ENCODE measurements at places on chromosomes 7 and 10.

- no peaks in the 10 kb centered on the region for H3K36me3 ChIP-seq
- no peak overlapping the region for H3K27ac ChIP-seq
- peaks cover 2% of the 10 kb centered on the region for H3K4me1 ChIP-seq
- no peak for DNase-seq
- no peak overlapping the region for H3K4me3 ChIP-seq
Measured at GRCh38 chr7:142787783-142788182, 17.0 kb downstream of the PRSS2 start.

GRCh38 chr10:35211390-35211789 lies 84.7 kb downstream of the CREM start:
- DNase-seq = no peak
- H3K4me1 ChIP-seq = peaks cover 9% of the 10 kb centered on the region
- H3K36me3 ChIP-seq = peaks cover 7% of the 10 kb centered on the region
- H3K4me3 ChIP-seq = no peak overlapping the region

DNA sequence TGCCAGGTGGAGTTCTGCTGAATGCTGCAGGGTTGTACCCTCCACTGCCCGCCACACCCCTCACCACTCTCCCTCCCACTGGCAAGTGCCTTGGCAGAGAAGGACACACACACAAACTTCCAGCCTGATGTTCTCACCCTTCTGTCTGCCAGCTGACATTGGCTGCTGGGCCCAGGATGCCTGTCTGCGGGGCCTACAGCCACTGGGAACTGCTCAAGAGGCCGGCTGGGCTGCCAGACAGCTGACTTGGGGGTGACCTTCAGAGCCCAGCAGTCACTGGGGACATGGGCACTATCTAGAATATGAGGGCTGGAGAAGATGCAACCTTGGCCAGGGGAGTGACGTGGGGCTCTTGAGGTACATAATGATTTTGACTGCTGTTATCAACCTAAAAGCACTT lies 157.1 kb downstream of the SH3PXD2A start:
- peaks cover 3% of the 10 kb centered on the region for H3K4me1 ChIP-seq
- no peak overlapping the region for H3K4me3 ChIP-seq
- peaks cover 4% of the 10 kb centered on the region for H3K36me3 ChIP-seq
- H3K27me3 ChIP-seq = peaks cover 22% of the 10 kb centered on the region
- H3K27ac ChIP-seq = no peak overlapping the region

DNA sequence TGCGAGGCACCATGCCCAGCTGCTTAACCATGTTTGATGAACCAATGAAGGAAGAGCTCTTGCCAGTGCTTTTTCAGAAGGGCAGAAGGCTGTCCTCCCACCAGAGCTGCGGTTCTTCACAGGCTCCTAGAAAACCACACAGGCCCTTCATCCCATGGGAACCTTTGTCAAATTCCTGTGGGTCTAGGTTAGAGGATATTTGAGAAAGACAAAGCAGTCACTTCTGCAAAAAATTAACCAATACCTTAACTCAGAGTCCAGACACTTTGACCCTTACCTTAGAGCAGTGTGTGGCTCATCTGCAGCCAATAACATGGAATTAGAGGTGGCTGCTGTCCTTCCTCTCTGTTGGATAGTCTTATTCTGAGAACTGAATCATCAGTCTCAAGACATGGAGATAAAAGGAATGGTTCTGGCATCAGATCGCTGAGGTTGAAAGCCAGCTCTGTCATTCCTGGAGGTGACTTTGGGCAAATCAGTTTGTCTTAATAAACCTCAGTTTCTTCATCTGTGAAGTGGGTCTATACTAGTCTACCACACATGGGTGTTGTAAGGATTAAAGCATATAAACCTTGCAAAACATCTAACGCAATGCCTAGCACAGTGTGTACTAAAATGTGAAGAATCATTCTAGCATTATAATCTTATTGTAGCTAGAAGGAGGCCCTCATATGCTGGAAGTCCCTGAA lies 65.1 kb upstream of the PIP4K2A start:
- H3K27me3 ChIP-seq = no peaks in the 10 kb centered on the region
- H3K4me3 ChIP-seq = no peak overlapping the region
- no peak for DNase-seq

- peak; percentile 19 for DNase-seq
- peak within 1 kb of the TSS; percentile 7 for H3K4me3 ChIP-seq
- no peaks in the 10 kb centered on the region for H3K4me1 ChIP-seq
- peaks cover 70% of the 10 kb centered on the region for H3K27me3 ChIP-seq
- no peak within 1 kb of the TSS for H3K27ac ChIP-seq
Measured at GRCh38 chr10:70283445-70284399, at the start of gene NPFFR1. TSS of gene NPFFR1 (minus strand) at chr10:70284004. CDS start at chr10:70283676, 328 bp downstream.

DNA sequence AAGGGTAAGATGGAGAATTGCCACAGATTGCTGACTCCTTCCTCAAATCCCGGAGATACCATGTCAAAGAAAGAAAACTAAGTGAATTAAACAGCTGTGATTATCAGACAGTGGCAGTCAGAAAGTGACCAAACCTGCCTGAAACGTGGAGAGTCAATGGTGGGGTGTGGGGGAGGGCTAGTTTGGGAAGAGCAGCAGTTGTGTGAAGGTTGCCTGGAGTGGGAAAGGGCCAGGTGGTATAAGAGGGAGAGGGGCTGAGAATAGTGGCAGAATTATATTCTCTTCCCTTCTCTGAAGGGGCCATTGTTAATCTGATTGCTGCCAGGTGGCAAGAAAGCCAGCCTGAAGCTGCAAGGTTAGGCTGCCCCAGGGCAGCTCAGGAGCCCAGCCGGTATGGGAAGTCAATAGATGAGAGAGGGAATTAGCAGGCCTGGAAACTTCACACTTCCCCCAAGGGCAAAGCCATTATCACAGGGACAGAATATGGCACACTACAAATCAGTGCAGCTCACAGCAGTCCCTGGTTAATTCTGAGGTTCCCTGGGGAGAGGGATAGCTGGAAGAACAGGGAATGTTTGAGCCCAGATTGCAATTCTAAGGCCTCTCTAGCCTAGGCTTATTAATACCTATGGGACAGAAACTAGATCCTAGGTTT lies 83.9 kb upstream of the ITGB1 start:
- peaks cover 42% of the 10 kb centered on the region for H3K4me1 ChIP-seq
- no peaks in the 10 kb centered on the region for H3K36me3 ChIP-seq
- no peak for DNase-seq
- H3K27ac ChIP-seq = peak overlapping the region; percentile 92

DNA sequence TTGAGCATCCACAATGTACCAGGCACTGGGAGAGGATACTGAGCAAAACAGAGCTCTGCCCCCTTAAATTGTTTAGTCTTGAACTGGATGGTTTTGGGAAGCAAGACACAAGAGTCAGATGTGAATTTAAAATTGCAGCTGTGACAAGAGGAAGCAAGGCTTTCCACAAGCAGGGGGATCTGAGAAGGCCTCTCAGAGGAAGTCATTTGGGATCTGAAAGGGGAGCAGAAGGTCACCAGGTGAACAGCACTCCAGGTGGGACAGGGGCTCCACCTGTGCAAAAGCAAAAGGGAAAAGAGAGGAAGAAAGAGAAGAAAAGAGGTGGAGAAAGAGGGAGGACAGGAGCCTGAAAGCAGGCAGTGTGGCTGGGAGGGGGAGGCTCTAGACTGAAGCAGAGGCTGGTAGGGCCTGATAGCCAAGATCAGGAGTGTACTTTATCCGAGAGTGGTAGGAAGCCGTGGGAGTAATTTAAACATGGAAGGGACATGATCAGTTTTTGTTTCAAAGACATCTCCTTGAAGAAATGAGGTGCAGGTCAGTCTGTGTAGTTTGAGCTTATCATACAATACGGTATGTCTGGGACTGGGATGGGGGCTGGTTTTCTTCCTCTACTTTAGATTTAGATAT lies 76.1 kb upstream of the DUSP5 start:
- no peaks in the 10 kb centered on the region for H3K36me3 ChIP-seq
- H3K4me3 ChIP-seq = no peak overlapping the region
- H3K27me3 ChIP-seq = no peaks in the 10 kb centered on the region
- no peak for DNase-seq
- peak overlapping the region; percentile 25 for H3K27ac ChIP-seq

DNA sequence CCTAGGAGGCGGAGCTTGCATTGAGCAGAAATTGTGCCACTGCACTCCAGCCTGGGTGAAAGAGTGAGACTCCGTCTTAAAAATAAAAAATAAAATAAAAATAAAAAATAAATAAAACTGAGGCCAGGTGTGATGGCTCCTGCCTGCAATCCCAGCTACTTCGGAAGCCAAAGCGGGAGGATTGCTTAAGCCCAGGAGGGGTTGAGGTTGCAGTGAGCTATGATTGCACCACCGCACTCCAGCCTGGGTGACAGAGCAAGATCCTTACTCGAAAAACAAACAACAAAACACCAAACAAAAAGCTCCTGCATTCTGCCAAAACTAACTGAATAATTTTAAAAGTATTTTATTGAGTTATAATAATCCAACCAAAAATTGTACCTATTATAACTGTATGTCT lies 36.2 kb downstream of the AGAP4 start:
- no peak for DNase-seq

GRCh38 chr10:78212060-78212785 lies 178.6 kb downstream of the RPS24 start:
- H3K36me3 ChIP-seq = no peaks in the 10 kb centered on the region
- peaks cover 28% of the 10 kb centered on the region for H3K4me1 ChIP-seq
- H3K27me3 ChIP-seq = peaks cover 22% of the 10 kb centered on the region
- DNase-seq = no peak
- H3K4me3 ChIP-seq = no peak overlapping the region

- no peak overlapping the region for H3K4me3 ChIP-seq
- no peaks in the 10 kb centered on the region for H3K27me3 ChIP-seq
- no peaks in the 10 kb centered on the region for H3K36me3 ChIP-seq
- DNase-seq = no peak
- H3K27ac ChIP-seq = no peak overlapping the region
- peaks cover 6% of the 10 kb centered on the region for H3K4me1 ChIP-seq
Measured at GRCh38 chr10:22764639-22765038, 50.3 kb upstream of the PIP4K2A start.

GRCh38 chr7:92968502-92968901 lies 132.1 kb upstream of the CDK6 start:
- no peak overlapping the region for H3K27ac ChIP-seq
- DNase-seq = no peak
- no peaks in the 10 kb centered on the region for H3K4me1 ChIP-seq

GRCh38 chr7:38122501-38122900 lies 55.5 kb upstream of the STARD3NL start:
- no peaks in the 10 kb centered on the region for H3K27me3 ChIP-seq
- no peaks in the 10 kb centered on the region for H3K4me1 ChIP-seq
- no peaks in the 10 kb centered on the region for H3K36me3 ChIP-seq
- no peak overlapping the region for H3K4me3 ChIP-seq

- no peak for DNase-seq
- H3K36me3 ChIP-seq = no peaks in the 10 kb centered on the region
- H3K27ac ChIP-seq = no peak overlapping the region
- no peak overlapping the region for H3K4me3 ChIP-seq
Measured at GRCh38 chr10:69057951-69058297, 30.0 kb upstream of the SRGN start.

- H3K27me3 ChIP-seq = peaks cover 5% of the 10 kb centered on the region
- H3K27ac ChIP-seq = no peak overlapping the region
- H3K4me1 ChIP-seq = peaks cover 2% of the 10 kb centered on the region
- DNase-seq = no peak
Measured at GRCh38 chr10:76080451-76080850, 649.0 kb downstream of the LRMDA start.

- no peak overlapping the region for H3K4me3 ChIP-seq
- H3K4me1 ChIP-seq = peaks cover 8% of the 10 kb centered on the region
- H3K27ac ChIP-seq = no peak overlapping the region
- H3K36me3 ChIP-seq = no peaks in the 10 kb centered on the region
- no peaks in the 10 kb centered on the region for H3K27me3 ChIP-seq
Measured at GRCh38 chr7:135147341-135147898, 452 bp upstream of the TMEM140 start.

- H3K36me3 ChIP-seq = no peaks in the 10 kb centered on the region
- no peaks in the 10 kb centered on the region for H3K27me3 ChIP-seq
- no peaks in the 10 kb centered on the region for H3K4me1 ChIP-seq
- DNase-seq = no peak
- no peak overlapping the region for H3K4me3 ChIP-seq
Measured at GRCh38 chr10:106636766-106637491, 527.6 kb downstream of the SORCS1 start.

DNA sequence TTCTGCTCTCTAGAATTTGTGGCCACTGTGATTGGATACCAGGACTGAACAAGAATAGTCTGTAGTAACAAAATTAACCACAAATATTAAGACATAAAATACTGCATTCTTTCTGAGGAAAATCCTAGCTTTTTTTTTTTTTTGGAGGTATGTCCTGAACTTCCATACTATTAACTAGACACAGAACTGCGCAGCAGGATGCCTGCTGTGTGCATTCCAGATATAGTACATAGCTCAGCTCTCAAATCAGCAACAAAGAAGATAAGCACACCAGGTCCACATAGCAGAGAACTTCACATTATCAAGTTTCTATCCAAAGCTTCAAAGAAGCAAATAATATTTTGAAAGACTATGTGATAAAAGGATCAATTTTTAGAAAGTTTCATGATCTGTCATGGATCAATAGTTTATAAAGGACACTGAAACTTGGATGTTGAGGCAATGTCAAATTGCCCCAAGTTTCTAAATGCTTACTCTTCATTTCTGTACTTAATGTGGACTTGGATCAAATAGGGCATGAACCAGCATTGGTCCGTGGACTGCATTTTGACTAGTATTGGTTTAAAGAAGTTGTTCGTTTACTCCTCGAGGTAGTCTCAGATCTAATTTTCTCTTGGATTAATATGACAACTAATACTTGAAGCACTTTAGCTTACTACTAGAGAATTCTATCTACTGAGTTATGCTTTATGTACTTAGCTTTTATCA lies 15.4 kb downstream of the NAMPT start:
- H3K27me3 ChIP-seq = no peaks in the 10 kb centered on the region
- DNase-seq = no peak
- no peak overlapping the region for H3K27ac ChIP-seq
- no peak overlapping the region for H3K4me3 ChIP-seq
- H3K36me3 ChIP-seq = peaks cover 20% of the 10 kb centered on the region

DNA sequence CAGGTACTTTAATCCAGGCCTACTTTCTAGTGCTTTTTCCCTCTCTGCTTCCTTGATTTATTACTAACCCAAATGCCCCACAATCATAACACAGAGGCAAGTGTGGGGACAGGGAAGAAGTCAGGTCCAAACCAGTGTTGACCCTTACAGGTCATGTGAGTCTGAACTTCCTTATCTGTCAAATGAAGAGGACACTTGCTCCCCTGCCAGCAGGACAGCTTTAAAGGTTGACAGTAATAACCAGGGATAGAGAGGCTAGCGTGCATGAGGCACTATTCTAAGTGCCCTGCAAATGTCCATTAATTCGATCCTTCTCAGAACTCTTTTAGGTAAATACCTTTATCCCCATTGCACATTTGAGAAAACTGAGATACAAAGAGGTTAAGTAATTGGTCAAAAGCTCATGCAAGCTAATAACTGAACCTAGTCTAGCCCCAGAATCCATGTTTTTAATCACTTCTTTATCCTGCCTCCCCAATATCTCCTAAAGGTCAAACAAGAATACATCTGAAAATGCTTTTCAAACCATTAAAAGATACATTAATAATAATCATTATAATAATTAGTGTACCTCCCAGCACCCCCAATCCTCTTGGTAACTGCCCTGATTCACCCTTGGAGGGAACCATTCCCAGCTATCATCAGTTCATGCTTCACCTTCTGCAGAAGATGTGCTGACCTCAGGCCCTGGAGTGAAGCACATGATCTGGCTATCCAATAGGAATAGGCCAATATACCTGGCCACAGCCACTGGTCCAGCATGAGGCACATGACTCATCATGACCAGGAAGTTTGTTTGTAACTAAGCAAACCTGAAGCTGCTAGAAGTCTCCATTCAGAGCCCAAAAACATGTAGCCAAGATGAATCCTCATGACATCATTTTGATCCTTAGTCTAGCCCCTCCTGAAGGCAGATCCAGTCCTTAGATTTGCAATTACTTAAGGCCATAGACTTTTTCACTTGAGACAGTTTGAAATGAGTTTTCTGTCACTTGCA lies 40.7 kb downstream of the SGMS1 start:
- peaks cover 42% of the 10 kb centered on the region for H3K4me1 ChIP-seq
- H3K27me3 ChIP-seq = no peaks in the 10 kb centered on the region
- H3K4me3 ChIP-seq = no peak overlapping the region
- peaks cover 9% of the 10 kb centered on the region for H3K36me3 ChIP-seq
